Activated naive CD8-positive, alpha-beta T cell treated with anti-CD3 and anti-CD28 coated beads for 36 hours (primary cell): ENCODE measurements at places on chromosomes 4 and X. TPM values are rescaled to one million over a fixed set of nuclear protein-coding genes. Genes with fewer than 3 reads are reported as not detected.

DNA sequence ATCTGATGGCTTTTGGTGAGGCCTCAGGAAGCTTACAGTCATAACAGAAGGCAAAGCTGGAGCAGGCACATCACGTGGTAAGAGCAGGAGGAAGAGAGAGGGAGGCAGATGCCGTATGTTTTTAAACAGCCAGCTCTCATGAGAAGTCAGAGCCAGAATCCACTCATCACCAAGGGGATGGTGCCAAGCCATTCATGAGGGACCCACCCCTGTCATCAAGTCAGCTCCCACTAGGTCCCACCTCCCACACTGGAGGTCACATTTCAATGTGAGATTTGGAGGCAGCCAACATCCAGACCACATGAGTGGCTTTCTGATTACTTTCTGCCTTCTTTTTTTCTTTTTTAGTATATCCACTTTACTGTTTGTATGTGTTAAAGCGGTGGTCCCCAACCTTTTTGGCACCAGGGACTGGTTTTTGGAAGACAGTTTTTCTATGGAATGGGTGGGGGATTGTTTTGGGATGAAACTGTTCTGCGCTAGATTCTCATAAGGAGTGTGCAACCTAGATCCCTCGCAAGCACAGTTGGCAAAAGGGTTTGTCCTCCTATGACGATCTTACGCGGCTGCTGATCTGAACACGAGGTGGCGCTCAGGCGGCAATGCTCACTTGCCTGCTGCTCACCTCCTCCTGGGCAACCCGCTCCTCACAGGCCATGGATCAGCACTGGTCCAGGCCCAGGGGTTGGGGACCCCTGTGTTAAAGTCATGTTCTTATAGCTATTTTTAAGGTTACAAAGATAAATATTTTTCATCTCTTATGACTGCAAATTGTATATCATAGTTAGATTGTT is 61.7 kb downstream of the SLIT2 start:
- no peaks in the 10 kb centered on the region for H3K27me3 ChIP-seq
- peak; percentile 1 for DNase-seq
- H3K4me3 ChIP-seq, result no peak overlapping the region
- no peaks in the 10 kb centered on the region for H3K4me1 ChIP-seq
- no peaks in the 10 kb centered on the region for H3K36me3 ChIP-seq
- no peak overlapping the region for H3K27ac ChIP-seq

DNA sequence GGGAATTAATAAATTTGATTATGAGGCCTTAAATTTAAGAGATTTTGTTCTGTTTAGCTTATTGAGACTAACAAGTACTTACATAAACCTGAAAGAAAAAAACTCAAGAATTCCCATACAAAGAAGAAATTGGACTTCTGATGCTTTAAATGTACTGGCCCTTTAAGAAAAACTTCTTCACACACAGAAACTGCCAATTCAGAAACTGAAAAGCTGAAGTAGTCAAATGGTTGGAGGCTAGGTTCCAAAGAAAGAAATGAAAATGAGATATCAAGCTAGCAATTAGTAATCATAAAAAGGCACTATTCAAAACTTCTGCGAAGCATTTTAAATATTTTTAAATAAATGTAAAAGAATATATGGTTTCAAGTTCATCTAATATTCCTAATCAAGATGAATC is 151.3 kb downstream of the THOC2 start:
- no peaks in the 10 kb centered on the region for H3K4me1 ChIP-seq
- DNase-seq, result no peak
- H3K27me3 ChIP-seq, result no peaks in the 10 kb centered on the region
- H3K36me3 ChIP-seq, result peaks cover 2% of the 10 kb centered on the region

- H3K27me3 ChIP-seq, result no peaks in the 10 kb centered on the region
- H3K27ac ChIP-seq, result no peak overlapping the region
- peaks cover 1% of the 10 kb centered on the region for H3K4me1 ChIP-seq
- no peak overlapping the region for H3K4me3 ChIP-seq
- no peaks in the 10 kb centered on the region for H3K36me3 ChIP-seq
- no peak for DNase-seq
Observed at GRCh38 chr4:136939781-136940180, 592.5 kb downstream of the PCDH18 start.

DNA sequence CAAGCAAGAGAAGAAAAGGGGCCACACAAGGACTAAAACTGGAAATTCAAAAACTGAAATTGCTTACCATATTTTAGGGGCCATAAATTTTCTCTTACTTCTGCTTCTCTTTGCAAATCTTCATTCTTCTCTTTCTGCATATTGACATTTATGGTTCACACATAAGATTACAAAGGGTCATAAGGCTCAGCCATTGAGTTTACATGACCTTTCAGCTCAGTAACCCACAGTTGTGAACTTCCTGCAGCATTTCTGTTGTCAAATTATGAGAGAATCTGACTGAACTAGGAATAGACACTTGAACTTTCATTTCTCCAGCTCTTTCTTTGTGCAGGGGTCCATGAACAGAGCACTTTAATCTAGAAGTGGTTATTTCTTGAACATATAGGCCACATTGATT is 434.8 kb upstream of the CT83 start:
- no peaks in the 10 kb centered on the region for H3K4me1 ChIP-seq
- no peak overlapping the region for H3K4me3 ChIP-seq
- no peaks in the 10 kb centered on the region for H3K36me3 ChIP-seq
- DNase-seq, result no peak

DNA sequence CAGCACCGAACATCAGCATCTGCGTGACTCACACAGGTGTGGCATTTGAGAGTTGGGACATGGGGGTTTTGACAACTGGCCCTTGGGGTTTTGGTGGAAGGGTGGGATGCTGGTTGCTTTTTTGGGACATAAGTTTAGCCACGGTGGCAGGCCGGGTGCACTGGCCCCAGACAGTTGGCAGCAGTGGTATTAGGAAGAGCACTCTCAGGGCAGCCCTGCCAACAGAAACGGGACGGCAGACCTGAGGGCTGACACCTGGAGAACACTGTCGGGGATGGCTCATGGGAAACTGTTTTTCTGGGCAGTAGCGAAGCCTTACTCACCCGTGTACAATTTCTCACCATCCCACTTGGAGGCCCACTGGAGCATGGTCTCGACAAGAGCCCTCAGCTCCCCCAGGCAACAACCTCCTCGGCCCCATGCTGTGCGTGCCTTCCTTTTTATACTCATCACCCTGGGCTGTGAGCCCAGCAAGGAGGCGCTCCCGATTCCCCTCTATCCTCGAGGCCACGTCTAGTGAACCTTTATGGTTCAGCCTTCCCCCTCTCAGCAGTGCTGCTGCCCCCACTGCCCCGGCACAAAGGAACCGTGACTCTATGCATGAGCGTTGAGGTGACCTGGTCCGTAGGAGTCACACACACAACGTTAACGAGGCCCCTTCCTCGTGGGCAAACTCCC is 30.6 kb downstream of the WDR1 start:
- H3K4me3 ChIP-seq, result no peak overlapping the region
- no peak overlapping the region for H3K27ac ChIP-seq
- H3K4me1 ChIP-seq, result peaks cover 5% of the 10 kb centered on the region
- peaks cover 14% of the 10 kb centered on the region for H3K36me3 ChIP-seq
- H3K27me3 ChIP-seq, result no peaks in the 10 kb centered on the region

- H3K36me3 ChIP-seq, result peaks cover 23% of the 10 kb centered on the region
- peak overlapping the region; percentile 90 for H3K4me3 ChIP-seq
- peak overlapping the region; percentile 88 for H3K27ac ChIP-seq
- DNase-seq, result no peak
- peaks cover 36% of the 10 kb centered on the region for H3K4me1 ChIP-seq
Observed at GRCh38 chr4:139015948-139016471, 429 bp downstream of the NOCT start.

- H3K4me1 ChIP-seq, result peaks cover 7% of the 10 kb centered on the region
- peak; percentile 23 for DNase-seq
- H3K27ac ChIP-seq, result peak overlapping the region; percentile 66
- H3K4me3 ChIP-seq, result peak overlapping the region; percentile 68
- H3K36me3 ChIP-seq, result no peaks in the 10 kb centered on the region
- H3K27me3 ChIP-seq, result no peaks in the 10 kb centered on the region
Observed at GRCh38 chrX:107154787-107155620, 36.4 kb upstream of the RBM41 start.

DNA sequence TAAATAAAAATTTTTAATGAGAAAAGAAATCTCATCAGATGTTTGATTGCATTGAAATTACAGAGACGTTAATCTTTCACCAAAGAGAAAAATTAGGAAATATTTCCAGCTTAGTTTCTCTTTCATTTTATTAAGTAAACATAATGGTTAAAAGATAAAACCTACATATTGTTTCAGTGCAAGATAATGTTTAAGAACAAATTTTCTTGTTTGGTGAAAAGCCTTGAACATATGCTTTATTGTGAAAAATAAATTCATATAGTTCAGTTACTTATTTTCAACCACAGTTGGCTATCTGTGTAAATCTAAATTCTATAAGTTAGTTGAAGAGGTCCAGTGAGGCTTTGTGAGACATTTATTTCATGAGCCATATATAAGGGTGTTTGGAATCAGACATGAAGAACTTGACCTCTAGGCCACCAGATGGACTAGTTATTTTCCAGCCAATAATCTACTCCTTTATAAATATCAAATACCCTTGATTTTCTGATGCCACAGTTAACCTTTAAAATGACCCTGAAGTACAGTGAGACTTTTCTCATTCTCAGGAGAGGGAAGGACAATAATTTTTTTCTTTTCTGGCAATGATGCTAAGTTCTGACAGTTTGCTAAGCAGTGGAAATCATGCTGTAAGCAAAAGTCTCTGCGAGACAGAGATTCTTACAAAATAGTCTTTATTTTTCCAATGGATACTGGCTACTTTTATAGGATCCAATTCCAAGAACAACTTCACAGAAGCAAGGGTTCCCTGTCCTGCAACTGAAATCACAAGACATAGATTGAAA is 2.5 kb downstream of the ARSJ start:
- peaks cover 15% of the 10 kb centered on the region for H3K4me1 ChIP-seq
- peaks cover 3% of the 10 kb centered on the region for H3K36me3 ChIP-seq
- no peak overlapping the region for H3K4me3 ChIP-seq
- DNase-seq, result no peak
- H3K27ac ChIP-seq, result no peak overlapping the region

- peaks cover 17% of the 10 kb centered on the region for H3K36me3 ChIP-seq
- H3K27me3 ChIP-seq, result no peaks in the 10 kb centered on the region
- H3K4me1 ChIP-seq, result peaks cover 45% of the 10 kb centered on the region
Observed at GRCh38 chr4:168317621-168318020, 931 bp downstream of the DDX60 start.

DNA sequence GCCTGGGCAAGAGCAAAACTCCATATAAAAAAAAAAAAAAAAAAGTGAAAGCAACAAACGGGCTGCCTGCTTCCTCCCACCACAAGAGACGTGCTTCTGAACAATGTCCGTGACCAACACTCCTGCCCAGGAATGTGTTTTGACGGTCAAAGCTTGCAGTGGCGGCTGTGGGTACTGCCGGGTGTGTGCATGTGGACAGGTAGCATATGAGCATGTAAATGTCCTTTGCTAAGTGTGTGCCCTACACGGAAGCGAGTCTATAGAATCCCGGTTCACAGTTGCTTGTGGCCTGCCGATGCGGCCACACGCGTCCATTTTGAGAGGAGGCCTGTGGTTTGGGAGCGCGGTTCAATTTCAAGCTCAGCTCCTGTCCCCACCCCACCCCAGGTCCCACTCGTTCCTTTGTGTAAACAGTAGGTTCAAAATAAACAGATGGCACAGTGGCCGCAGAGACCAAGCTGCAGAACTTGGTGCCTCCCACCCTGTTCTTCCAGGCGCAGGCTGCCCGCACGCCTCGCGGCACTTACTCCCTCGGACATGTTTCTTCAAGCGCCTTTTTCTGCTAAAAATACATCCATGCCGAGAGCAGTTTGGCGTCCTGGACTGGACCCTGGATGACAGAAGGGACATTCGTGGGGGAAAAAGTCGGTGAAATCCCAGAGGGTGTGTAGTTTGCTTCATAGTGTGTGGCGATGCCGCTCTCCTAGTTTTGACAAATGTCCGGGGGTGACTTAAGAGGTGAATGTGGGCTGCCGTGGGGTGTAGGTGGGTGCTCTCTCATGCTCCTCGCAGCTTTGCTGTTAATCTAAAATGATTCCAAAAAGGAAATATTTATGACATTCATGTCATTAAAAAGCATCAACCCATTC is 11.5 kb upstream of the NKX1-1 start:
- peaks cover 49% of the 10 kb centered on the region for H3K27me3 ChIP-seq
- no peaks in the 10 kb centered on the region for H3K4me1 ChIP-seq

DNA sequence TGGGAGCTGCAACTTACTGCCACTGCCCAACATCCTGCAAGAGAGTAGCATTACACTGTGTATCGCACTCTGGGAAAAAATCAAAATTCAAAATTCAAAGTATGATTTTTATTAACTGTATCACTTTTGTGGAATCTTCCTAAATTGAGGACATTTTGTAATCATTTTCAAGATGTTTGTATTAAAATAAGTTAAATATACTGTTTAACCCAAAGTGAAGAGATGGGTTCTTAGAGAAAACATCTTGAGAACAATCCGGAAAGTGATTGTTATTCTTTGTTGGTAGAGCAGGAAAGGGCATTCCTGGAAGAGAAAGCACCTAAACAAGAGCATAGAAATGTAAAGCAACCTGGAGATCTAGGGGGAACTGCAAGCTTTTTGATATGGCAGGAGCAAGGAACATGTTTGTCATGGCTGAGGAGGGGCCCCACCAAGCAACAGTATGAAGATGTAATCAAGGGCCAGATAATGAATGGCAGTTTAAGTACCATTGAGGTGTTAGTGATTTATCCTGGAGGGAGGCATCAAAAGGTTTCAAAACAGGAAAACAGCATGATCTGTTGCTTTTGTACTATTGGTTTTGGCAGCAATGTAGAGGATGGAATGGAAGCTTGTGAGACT is 14.1 kb upstream of the SEC24D start:
- peaks cover 7% of the 10 kb centered on the region for H3K36me3 ChIP-seq
- H3K27ac ChIP-seq, result peak overlapping the region; percentile 90
- no peak for DNase-seq
- peaks cover 7% of the 10 kb centered on the region for H3K27me3 ChIP-seq
- H3K4me1 ChIP-seq, result peaks cover 8% of the 10 kb centered on the region

- peaks cover 48% of the 10 kb centered on the region for H3K4me1 ChIP-seq
- H3K36me3 ChIP-seq, result peaks cover 1% of the 10 kb centered on the region
- peak overlapping the region; percentile 26 for H3K4me3 ChIP-seq
- no peaks in the 10 kb centered on the region for H3K27me3 ChIP-seq
Observed at GRCh38 chr4:99507762-99508161, 3.1 kb upstream of the C4orf17 start.

DNA sequence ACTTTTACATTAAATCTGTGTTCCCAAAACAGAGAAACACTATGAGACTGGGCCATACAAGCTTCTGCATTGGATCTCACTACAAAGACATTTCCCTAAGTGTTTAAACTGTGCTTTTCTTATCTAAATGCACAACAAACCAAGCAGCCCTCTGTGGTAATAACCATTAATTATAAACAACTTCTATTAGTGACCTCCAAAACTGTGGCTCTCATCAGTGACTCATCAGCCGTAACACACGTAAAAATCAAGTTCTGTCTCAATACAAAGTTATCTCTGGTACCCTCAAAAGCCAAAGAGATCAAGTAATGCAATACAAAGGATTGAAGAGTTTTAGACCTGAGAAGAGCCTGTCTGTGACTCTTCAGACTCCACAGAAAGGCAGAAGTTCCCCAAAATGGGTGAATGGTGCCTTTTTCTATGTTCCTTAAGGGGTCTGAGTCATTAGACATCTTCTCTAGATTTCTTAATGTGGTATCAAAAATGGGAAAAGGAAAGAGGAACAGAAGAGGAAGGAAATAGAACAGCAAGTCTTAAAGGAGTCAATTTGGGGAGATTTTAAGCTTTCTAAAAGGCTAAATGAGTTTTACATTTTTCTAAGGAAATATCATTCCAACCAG is 189.8 kb upstream of the PPP1R2C start:
- DNase-seq, result no peak
- H3K27ac ChIP-seq, result no peak overlapping the region
- H3K27me3 ChIP-seq, result no peaks in the 10 kb centered on the region
- H3K36me3 ChIP-seq, result no peaks in the 10 kb centered on the region
- H3K4me3 ChIP-seq, result no peak overlapping the region
- peaks cover 2% of the 10 kb centered on the region for H3K4me1 ChIP-seq

UBE2A gene
- total RNA-seq, result 60.3 TPM

TLR3 gene
- total RNA-seq, result not detected

ZFP92 gene
- total RNA-seq, result 1.5 TPM
